Right ventricle myocardium inferior (tissue), 1 donor: ENCODE measurements at places on chromosomes 5 and 9. TPM values are rescaled to one million over a fixed set of nuclear protein-coding genes. Genes with fewer than 3 reads are reported as not detected.
A peak's percentile ranks its signal among the peaks of the same experiment; 100 is the strongest.

DNA sequence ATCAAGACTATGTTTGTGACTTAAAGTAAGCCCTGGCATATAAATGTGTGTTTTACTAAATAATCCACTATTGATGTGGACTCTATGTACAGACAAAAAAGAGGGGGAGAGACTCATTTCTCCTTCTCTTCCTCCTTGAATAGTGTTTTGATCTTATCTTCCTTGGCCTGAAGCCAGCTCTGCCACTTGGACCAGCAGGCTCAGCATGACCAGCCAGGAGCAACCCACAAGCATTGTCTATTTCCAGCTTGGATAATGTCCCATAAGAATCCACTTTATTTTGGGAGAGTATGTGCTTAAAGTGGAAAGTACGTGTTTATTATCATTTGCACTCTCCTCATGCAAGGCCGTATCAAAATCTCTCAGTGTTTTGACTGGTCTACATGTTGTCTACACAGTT lies 23.8 kb upstream of the SLC46A2 start:
- no peak for DNase-seq

GRCh38 chr5:141826674-141827073 lies 51.5 kb downstream of the PCDH1 start:
- peak; percentile 76 for DNase-seq

- no peak for DNase-seq
Measured at GRCh38 chr5:163506726-163507125, 1.3 kb downstream of the MAT2B start.

GRCh38 chr5:75616371-75616881 lies 5.2 kb downstream of the ANKDD1B start:
- DNase-seq, result no peak

- no peak for DNase-seq
Measured at GRCh38 chr9:97510797-97511654, 9.6 kb downstream of the TMOD1 start.

- no peak for DNase-seq
Measured at GRCh38 chr5:157570531-157571200, 4.9 kb downstream of the ADAM19 start.

GRCh38 chr5:64019746-64020145 lies 57.5 kb upstream of the HTR1A start:
- DNase-seq, result no peak

- DNase-seq, result no peak
Measured at GRCh38 chr5:149771216-149771980, 41.3 kb downstream of the PPARGC1B start.

DNA sequence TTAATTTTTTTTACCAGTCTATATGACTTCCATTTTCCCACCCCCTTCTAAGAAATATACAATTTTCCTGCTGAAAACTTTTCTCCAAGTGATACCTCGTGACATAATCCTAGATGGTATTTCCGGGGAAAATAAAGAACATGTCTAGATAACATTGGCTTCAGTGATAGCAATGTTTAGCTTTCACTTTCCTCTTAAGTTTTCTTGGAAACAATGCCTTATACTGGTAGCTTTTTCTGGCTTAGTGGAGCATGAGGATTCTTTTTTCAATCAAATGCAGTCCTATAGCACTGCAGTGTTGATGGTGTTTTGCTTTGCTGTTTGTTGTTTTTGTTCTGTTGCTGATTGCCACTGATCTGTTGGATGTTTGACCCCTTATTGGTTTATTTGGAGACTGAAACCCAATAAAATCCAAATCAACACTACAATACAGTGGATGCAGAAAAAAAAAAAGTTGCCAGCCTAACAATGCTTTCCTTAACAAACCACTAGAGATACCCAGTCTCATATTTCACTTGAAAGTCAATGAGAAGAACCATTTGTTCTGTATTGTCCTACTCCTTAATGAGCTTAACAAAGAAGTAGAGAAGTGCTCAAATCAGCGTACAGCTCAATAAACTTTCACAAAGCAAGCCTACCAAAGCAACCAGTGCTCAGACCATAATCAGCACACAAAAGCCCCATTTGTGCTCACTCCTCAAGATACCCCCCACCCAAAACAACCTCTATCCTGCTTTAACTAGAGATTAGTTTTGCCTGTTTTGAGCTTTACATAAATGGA lies 74.2 kb upstream of the GRAMD2B start:
- no peak for DNase-seq

DNA sequence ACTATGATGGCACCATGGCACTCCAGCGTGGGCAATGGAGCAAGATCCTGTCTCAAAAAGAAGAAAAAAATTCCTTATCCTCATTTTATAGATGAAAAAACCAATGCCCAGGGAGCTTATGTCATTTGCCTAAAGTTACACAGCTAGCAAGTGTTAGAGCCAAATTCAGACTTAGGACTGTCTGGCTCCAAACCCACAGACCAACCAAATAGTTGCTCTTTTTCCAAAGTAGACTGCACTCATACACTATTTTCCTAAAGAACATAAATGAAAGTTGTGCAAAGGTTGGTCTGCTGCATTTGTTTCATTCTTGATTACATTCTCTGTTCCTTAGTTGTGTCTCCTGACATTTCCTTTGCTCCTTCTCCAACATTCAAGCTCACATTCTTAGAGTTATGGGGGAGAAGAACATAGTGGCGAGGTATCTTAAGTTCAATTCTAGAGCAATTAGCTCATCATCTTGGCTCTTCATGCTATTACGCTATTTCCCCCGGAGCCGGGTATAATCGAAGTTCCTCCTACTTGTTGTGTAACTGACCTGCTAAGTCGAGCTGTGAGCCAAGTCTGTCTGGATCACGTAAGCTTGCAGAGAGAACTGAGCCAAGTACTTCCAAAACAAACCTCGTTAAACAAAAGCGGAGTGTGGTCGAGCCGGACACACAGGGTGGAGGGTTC lies 138.3 kb downstream of the RFK start:
- peak; percentile 67 for DNase-seq

DNA sequence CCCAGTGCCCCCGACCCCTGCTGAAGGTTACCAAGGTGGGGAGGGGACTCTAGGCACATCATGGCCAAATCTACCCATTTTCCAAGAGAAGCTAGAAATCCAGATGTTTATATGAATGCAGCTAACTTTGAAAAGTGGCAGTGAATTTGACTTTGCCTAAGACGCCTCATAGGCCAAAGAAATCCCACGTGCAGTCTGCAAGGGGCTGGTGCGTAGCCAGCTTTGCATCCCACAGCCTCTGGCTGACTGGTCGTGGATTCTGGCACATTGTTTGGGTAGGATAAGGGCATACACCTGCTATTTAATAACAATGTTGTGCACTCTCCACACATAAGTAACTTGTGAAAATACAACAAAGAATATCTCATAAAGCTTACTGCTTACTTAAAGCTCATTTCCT lies 3.5 kb upstream of the GADD45G start:
- DNase-seq, result no peak

DNA sequence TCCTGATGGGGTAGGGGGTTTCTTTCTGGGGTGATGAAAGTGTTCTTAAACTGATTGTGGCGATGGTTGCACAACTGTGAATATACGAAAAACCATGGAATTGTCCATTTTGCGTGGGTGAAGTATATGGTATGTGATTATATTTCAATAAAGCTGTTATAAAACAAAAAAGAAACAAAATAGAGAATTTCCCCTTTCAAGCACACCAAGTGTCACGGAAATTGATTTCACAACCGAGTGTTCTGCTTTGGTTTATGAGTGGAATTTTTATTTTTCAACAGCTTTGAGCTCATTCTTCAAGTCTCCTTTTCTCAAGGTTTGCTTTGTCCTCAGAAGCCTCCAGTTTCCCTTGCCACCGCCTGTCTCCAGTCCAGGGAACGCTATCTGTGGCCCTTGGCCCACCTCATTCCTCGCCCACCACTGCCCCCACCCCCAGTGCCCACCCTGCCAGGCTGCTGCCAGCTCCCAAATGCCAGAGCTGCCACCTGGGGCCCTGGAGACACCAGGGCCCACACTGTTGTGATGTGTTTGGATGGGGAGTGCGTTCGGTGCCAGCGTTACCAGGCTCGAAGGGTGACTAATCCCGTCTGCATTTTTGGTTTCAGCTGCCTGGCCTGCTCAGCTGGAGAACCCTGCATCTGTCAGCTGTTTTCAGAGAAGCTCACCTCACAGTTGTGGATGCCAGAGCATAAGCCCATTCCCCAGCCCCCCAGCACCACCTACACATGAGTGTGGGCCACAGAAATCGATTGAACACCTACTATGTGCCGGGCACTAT lies 30.4 kb downstream of the DUSP1 start:
- peak; percentile 85 for DNase-seq

DNA sequence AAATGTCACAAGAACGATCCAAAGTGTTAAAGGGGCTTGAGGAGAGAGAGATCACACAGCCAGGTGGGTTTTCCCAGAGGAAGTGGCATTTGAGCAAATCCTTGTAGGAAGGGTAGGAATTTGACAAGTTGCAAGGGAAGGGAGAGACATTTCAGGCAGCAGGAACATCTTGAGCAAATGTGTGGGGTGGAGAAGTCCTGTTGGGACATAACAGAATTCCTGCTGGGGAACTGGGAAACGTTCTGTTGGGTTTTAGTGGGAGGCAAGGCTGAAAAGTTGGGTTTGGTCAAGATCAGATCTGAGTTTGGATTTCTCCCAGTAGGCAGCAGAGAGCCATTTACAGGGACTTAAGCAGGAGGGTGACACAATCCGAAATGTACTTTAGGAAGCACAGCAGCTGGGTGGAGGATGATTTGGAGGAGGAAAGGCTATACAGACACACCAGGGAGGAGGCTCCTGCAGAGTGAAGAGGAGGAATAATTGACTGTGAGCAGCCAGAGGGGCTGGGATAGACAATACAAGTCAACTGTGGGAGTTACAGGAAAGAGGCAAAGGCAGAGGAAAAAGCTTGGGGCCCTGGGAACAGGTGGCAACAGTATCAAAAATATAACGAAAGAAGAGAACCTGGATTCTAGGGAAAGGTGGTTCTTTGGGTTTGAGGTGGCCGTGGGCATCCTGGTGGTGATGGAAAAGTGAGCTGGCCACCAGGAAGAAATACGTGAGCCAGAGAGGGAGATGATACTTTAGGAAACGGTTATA lies 3.1 kb upstream of the ZSWIM6 start:
- DNase-seq, result no peak

- DNase-seq, result no peak
Measured at GRCh38 chr5:157324237-157324636, 58.3 kb downstream of the CYFIP2 start.

- DNase-seq, result peak; percentile 76
Measured at GRCh38 chr5:35319333-35320002, 89.2 kb upstream of the PRLR start.

DNA sequence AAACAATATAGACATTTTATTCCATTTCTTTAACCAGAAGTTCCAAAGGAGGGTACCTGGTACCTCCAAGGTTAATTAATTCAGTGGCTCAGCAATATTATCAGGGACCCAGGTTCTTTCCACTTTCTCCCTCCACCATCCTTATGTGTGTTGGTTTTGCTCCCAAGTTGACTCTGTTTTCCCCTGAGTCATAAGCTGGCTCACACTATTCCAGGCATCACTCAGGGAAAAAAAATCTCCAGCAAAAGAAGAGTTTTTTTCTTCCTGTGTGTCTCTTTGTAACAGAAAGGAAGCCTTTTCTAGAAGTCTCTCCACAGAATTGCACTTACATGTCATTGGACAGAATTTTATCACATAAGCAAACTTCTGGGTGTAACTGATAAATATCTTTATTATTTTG lies 31.2 kb upstream of the GALNT10 start:
- no peak for DNase-seq

GRCh38 chr5:173196133-173196952 lies 38.7 kb downstream of the NKX2-5 start:
- DNase-seq, result no peak

- DNase-seq, result no peak
Measured at GRCh38 chr5:100409660-100410151, 125.5 kb upstream of the FAM174A start.

GRCh38 chr5:36889264-36889663 lies 12.7 kb downstream of the NIPBL start:
- no peak for DNase-seq

GRCh38 chr9:95029288-95029687 lies 288.2 kb downstream of the FANCC start:
- DNase-seq, result no peak

DNA sequence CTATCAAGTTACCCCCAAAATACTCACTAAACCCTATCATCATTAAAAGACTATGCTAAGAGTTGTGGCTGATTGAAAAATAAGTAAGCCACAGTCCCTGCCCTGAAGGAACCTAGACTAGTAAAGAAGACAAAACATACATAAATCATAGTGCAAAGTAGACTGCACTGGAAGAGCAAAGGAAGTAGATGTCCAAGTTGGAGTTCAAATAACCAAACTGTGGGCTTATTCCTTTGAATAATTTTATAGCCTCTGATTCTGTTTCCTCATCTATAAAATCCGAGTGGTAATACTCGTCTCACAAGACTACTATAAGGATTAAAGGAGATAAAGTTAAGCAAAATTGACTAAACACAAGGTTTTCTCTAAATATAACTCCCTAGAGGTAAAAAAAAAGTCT lies 140.4 kb downstream of the TLE1 start:
- no peak for DNase-seq

- no peak for DNase-seq
Measured at GRCh38 chr5:2895876-2896275, 144.4 kb upstream of the IRX2 start.

GRCh38 chr5:119346394-119346793 lies 9.4 kb upstream of the TNFAIP8 start:
- DNase-seq, result no peak

DNA sequence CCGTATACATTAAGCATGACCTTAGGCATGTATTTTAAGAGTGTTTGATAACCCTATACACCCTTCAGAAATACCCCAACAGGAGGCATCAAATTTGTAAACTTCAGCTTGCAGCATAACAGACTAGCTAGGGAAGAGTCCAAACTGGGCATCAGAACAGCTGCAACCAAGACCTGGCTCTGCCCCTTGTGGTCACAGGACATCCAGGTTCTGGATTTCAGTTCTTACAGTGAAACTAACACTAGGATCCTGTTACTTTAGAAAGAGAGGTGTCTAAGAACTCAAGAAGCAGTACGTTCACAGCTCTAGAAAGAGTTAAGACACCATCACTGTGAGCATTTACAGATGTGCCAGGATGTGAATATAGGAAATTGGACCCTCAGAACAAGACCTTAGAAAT lies 229.8 kb downstream of the BNC2 start:
- DNase-seq, result no peak

GRCh38 chr5:13533833-13534232 lies 410.7 kb downstream of the DNAH5 start:
- DNase-seq, result no peak

Gene CBY3
- not detected for total RNA-seq

Gene C5orf46
- total RNA-seq, result 2.4 TPM

Gene LIFR
- total RNA-seq, result 56.1 TPM

Gene PELO
- total RNA-seq, result 20.5 TPM

Gene OTP
- not detected for total RNA-seq

Gene CFAP77
- total RNA-seq, result 2.9 TPM

Gene ANGPTL2
- 37.1 TPM for total RNA-seq

Gene SYK
- 4.2 TPM for total RNA-seq

Gene ISL1
- total RNA-seq, result not detected

Gene GFI1B
- 0.43 TPM for total RNA-seq

Gene ECSCR
- 21.4 TPM for total RNA-seq

Gene RRAGA
- total RNA-seq, result 76.9 TPM

Gene CLTA
- total RNA-seq, result 69.4 TPM

Gene SLC4A9
- not detected for total RNA-seq

Gene SLC34A1
- total RNA-seq, result not detected

Gene PPP1R2B
- not detected for total RNA-seq
